Right ventricle myocardium superior (tissue), 1 donor: ENCODE measurements at places on chromosomes 2 and 18.
A peak's percentile ranks its signal among the peaks of the same experiment; 100 is the strongest.

GRCh38 chr2:231688719-231689118, 19.6 kb upstream of the PTMA start:
- no peak for DNase-seq

GRCh38 chr2:173793709-173794565, 171.2 kb downstream of the SP3 start:
- no peak for DNase-seq

GRCh38 chr2:137183206-137183898, 418.0 kb downstream of the THSD7B start:
- no peak for DNase-seq

GRCh38 chr2:238585836-238586821, 159.4 kb downstream of the ASB1 start:
- no peak for DNase-seq

DNA sequence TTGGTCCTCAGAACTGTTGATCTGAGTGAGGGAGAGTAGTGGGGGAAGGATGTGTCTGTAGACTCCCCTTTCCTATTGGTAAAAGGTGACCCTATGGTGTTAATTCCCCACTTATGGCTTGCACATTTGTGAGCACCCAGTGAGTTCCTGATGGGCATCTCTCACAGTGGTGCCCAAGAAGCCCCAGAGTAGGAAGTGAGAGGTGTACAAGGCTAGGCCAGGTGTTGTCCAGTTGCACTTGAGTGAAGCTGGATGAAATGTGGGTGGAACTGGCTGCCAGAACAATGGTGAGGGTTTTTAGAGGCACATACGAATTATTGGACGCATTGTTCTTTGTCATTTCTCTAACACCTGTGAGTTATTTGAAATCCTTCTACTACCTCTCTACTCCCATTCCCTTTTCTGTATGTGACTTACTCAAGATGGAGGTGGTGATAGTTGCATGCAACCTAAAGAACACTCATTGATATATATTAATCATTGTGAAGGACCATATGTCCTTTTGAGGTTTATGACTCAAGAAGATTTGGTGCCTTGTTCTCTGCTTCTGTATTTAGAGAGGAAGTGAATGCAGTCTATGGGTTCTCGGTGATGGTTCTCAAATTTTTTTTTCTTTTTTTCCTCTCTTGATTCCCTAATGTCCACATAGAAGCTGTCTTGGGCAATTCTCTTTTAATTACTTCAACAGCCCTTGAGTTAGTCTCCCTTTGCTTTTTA, 162.7 kb downstream of the FSHR start:
- no peak for DNase-seq

DNA sequence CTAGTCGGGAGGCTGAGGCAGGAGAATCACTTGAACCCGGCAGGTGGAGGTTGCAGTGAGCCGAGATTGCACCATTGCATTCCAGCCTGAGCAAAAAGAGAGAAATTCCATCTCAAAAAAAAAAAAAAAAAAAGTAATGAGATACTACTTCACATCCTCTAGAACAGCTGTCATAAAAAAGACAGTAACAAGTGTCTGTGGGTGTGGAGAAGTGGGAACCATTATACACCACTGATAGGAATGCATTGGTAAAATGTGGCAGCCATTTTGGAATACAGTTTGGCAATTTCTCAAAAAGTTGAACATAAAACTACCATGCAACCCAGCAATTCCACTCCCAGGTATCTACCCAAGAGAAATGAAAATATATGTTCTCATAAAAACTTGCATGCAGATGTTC, 166.6 kb downstream of the GREB1L start:
- DNase-seq: no peak

GRCh38 chr2:187447336-187447735, 716 bp downstream of the CALCRL start:
- DNase-seq: no peak

DNA sequence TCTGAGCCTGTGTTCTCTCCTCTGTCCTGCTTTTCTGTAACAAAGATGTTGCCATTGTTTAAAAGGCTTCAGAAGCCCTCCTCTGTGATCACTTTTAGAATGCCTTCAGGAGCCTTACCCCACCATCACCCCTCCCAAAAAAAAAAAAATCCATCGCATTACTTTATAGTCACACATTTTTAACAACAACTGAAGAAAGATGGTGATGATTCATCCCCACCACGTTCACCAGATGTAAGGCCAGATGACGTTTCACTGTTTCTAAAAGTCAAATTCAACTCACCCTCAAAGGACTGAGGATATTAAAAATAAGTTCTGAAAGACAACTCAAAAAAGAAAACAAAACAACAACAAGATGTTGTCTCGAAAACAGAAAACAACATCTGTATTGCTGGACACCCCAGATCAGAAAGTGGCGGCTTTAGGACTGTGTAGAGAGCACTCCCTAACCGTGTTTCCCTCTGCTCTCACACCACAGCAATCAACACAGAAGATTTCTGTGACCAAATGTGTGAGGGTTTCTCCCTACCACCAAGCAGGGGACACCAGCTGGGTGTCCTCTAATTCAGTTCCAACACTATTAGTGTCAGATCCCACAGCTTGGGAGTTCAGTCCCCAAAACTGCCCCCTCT, 61.9 kb upstream of the CREB1 start:
- DNase-seq: no peak

- no peak for DNase-seq
These were observed 810.3 kb upstream of the SALL3 start for GRCh38 chr18:78169174-78169864.

- DNase-seq: peak; percentile 37
These were observed 77.2 kb upstream of the HPCAL1 start for GRCh38 chr2:10225291-10226037.

- no peak for DNase-seq
These were observed 101.7 kb upstream of the FZD7 start for GRCh38 chr2:201931951-201932350.

DNA sequence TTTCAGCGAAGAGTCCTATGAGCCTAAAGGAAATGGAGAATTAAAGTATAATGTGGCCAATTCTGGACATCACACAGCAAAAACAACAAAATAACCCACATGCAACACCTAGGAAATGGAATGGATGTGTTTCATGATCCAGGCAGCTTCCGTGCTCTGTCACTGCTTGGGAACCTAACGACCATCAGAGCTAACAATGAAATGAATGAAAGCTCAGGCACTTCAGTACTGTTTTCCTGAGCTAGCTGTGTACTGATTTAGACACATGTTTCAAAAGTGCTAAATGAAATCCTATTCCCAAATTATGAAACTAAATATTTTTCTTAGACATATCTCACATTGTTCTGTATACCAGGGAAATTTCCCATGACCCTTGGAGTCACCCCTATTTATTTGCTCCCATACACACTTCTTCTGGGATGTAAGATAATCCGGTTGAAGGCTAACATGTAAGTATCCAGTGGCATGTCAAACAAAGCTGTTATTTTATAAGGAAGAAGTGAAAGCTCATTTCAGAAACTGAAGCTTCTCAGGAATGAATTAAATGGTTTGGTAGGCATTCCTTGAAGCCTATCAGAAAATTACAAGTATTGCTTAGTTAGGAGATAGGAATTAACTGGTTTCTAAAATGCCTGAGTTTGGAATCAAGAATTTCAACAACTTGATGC, 108.5 kb upstream of the RND3 start:
- DNase-seq: no peak

GRCh38 chr2:63424329-63425078, 163.8 kb downstream of the WDPCP start:
- no peak for DNase-seq

DNA sequence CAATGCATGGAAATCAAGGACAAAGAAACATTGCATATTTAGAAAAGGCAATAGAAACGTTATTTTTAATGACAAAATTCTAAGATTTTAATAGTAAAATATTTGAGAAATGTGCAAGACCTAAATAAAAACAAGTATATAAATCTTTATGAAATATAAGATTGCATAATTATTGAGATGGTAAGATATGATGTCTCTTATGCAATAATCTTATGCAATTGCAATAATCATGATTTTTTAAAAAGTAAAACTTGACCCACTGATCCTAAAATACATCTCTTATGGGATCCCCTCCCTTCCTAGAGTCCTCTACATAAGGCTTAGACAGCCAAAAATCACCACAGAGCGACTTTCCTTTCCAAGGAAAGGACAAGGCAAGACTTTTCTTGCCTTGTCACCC, 249.0 kb downstream of the DOK6 start:
- DNase-seq: no peak

DNA sequence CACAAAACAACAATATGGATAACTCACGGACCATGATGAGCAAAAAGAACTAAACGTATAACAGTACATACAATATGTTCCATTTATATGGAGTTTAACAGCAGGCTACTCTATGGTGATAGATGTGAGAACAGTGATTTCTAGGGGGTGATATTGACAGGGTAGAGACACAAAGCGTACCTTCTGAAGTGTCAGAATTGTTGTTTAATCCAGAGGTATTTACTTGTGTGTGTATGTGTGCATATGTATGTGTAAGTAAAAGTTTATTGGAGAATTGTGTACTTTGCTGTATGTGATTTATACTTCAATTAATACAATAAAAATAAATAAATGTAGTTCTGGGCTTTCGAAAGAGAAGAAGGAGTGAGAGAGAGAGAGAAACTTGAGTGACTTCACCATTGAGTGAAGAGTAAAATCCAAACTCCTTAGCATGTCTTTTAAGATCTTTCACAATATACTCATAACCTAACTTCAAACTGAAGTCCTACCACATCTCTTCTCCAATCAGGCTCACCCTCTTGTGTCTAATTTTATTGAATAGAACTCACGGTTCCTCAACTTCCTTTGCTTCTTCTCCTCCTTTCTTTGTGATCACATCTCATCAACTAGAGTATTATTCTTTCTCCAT, 126.0 kb upstream of the KLF7 start:
- DNase-seq: no peak

- DNase-seq: no peak
These were observed 143.0 kb upstream of the SOX11 start for GRCh38 chr2:5548991-5549715.

GRCh38 chr18:52451256-52451655, 111.3 kb downstream of the DCC start:
- no peak for DNase-seq

GRCh38 chr2:132703396-132703795, 33.4 kb upstream of the LYPD1 start:
- no peak for DNase-seq

DNA sequence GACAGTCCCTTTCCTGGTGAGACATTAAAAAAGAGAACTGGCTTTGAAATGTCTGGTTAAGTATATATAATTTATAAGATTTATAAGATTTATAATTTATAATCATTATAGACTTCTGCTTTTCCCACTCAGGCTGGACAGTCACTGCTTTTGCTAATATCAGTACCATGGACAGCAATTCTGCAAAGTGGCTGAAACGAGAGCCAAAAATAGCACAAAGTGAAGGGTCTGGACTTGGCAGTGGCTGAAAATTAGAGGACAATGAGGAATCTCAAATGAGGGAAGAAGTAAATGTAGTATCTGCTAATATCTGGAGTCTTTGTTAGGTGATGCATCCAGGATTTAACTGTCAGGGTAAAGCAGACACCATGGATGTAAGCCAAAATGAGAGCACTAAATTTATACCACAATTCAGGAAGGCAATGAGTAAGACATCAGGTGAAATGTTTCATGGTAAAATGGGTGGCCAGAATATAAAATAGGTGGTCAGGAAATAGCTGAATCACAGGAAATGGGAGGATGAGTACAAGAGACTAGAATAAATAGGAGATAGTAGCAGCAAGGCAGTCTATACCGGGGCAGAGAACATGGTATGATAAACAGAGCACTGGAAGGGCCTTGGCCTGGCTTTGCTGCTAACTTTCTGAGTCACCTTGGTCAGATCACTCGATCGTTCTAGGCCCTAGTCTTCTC, 39.6 kb upstream of the BOD1L2 start:
- no peak for DNase-seq
